ENCODE measurements at places on chromosomes 1 and 21.

DNA sequence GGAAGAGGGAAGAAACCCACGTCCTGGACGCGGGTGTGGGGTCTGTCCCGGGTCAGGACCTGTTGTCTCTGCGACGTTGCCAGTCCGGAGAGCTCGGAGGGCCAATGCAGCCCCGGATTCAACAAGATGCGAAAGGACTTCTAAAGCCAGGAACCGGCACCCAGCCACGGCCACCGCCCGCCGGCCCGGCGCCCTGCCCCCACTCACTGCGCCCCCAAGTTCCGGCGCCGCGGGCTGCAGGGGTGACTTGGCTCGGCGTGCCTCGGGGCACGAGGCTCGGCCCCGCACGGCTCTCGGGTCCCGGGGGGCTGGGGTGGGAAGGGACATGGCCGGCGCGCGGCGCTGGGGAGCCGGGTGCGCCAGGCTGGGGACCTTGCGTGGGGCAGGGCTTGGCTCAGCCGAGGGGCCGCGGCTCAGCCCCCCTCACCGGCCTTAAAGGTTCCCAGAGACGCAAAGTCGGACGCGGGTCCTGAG, 51.8 kb upstream of the H6PD start:
- DNase-seq, result no peak

DNA sequence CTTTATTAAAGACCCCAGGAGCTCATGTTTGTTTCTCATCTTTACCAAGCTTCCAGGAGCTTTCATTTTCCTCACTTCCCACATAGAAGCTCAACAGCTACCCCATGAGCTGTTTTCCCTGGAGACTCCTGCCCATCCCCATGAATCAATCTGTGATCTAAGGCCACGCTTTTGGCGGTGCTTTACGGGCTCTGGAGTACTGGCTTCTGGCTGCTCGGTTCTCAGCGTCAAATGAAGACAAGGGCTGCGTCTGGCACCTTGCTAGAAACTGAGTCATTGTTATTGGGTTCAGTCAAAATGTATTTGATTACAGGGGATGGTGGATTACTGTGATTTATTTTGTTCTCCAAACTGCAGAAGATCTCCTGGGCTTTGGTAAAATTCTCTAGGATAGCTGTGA, 39.9 kb downstream of the ACP6 start:
- DNase-seq, result peak; percentile 33

- no peak for DNase-seq
These were observed 87.0 kb downstream of the GPR52 start for GRCh38 chr1:174534789-174535188.

DNA sequence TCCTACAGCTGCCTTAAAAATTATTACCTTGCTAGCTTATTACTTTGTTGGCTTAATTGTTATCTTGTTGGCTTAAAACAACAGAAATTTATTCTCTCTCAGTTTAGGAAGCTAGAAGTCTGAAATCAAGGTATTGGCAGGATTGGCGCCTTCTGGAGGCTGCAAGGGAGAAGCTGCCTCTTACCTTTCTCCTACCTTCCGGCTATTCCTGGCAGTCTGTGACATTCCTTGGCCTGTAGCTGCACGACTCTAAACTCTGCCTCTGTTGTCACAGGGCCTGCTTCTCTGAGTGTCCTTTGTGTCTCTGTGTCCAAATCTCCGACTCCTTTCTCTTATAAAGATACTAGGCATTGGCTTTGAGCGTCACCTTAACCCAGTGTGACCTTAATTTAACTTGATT, 579.9 kb upstream of the B3GALT2 start:
- DNase-seq, result no peak

GRCh38 chr1:228548788-228549187, 61.6 kb downstream of the RNF187 start:
- DNase-seq, result no peak

DNA sequence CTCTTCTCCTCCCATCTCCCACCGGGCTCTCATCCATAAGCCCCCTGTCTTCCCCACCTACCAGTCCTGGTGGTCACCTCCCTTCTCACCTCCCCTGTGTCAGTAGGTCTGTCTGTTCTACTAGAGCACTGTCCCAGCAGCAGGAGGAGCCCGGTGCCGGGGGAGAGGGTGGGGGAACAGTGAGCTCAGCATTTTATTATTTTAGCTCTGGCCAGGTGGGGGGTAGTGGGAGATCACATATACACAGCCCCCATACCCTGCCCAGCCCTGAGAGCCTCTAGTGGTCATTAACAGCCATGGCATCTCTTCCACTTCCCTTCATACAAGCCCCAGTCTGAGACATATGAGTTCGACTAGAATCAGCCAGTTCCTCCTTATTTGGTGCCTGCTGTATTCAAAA, at the start of gene TMOD4:
Gene TMOD4 (minus strand): TSS at position 119 of the 400 bp plus-strand sequence. CDS start 1,106 bp downstream, outside the sequence.
- no peak for DNase-seq

- no peak for DNase-seq
These were observed 20.7 kb upstream of the CLIC4 start for GRCh38 chr1:24724345-24725208.

GRCh38 chr1:205354259-205355074, 2.3 kb downstream of the KLHDC8A start:
- DNase-seq, result peak; percentile 70

- peak; percentile 10 for DNase-seq
These were observed 508 bp downstream of the RAVER2 start for GRCh38 chr1:64745181-64745985.

GRCh38 chr1:9593492-9594465, 5.1 kb downstream of the TMEM201 start:
- DNase-seq, result peak; percentile 90

- DNase-seq, result no peak
These were observed 73.7 kb downstream of the ATP1B1 start for GRCh38 chr1:169180174-169180573.

GRCh38 chr1:116986421-116987255, 14.9 kb upstream of the CD101 start:
- DNase-seq, result no peak

- no peak for DNase-seq
These were observed 85.8 kb downstream of the GLIS1 start for GRCh38 chr1:53653200-53653575.

GRCh38 chr1:43256675-43257570, 12.9 kb upstream of the TMEM125 start:
- DNase-seq, result no peak

GRCh38 chr1:20823845-20824244, 36.7 kb upstream of the HP1BP3 start:
- no peak for DNase-seq

- DNase-seq, result no peak
These were observed 11.5 kb downstream of the RIMS3 start for GRCh38 chr1:40653851-40654537.

DNA sequence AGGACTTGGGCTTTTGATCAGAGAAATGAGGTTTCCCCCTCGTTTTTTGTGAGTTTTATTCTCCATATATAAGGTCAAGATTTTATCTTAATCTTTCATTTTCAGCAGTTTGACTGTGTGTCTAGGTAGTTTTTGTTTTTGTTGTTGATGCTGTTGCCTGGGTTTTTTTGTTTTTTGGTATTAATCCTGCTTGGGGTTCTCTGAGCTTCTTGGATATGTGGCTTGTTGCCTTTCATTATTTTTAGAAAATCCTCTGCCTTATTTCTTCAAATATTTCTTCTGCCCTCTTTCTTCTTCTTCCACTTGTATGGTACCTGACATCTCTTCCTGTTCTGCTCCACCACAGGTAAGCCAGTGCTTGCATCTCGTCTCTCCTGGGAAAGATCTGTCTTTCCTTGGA, 25.0 kb downstream of the EFCAB7 start:
- DNase-seq, result no peak

GRCh38 chr1:175154629-175155472, 37.7 kb downstream of the KIAA0040 start:
- DNase-seq, result peak; percentile 67

GRCh38 chr1:12336413-12336812, 106.6 kb downstream of the VPS13D start:
- DNase-seq, result no peak

- no peak for DNase-seq
These were observed 187.5 kb upstream of the PLXNA2 start for GRCh38 chr1:208431721-208432120.

- DNase-seq, result no peak
These were observed 36.2 kb upstream of the LRIG2 start for GRCh38 chr1:113036639-113037321.

- DNase-seq, result peak; percentile 73
These were observed 103.7 kb downstream of the CCDC185 start for GRCh38 chr1:223496883-223497282.

DNA sequence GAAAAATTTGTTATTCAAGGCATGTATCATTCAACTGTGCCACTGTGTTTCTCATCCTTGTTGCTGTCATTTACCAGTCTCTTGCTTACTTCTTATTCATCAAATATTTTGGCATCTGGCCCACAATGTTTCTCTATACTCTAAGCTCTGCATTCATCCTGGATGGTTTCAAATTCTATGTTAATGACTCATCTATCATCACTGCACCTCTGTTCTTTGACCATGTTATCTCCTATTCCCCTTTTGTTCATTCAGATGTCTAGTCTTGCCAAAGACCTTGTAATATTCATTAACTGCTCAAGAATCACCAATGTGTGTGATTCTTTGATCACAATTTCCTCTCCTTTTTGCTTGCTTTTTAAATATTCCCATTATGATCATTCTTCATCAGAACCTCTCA, 54.6 kb upstream of the PRKACB start:
- DNase-seq, result no peak

GRCh38 chr1:17970757-17971156, 136.8 kb upstream of the IGSF21 start:
- no peak for DNase-seq

DNA sequence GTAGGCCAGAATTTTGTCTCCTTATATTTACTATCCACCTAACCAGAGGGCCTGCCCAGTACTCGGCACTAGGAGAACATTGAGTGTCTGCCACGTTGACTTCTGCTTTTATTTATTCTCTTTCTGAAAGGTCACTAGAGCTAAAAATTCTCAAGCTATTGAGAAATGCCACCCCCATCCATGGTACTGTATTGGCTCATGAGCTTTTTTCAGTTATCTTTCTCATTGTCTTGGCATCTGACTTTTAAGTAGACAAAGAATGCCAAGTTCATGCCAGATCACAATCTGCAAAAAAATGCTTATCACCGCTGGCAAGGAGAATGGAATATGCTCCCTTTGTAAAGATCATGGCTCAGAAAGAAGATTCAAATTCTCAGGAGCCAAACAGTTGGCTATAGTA, 49.8 kb upstream of the MROH9 start:
- no peak for DNase-seq

DNA sequence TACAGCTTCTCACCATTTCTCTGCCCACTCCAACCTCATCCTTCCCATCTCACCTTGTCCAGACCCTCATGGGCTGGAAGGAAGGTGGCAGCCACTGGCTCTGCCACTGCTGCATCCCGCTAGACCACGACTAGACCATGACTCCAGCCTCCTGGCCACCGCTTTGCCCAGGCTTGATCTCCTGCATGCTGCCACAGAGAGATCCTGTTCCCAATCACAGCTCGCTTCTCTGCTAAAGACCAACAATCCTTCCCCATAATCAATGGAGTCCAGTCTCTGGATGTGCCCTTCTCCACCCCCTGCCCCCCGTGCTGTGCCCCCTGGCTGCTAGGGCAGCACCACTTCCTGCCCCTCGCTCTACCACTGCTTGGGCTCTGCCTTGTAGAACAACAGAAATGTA, 64.9 kb upstream of the DMRTB1 start:
- no peak for DNase-seq

DNA sequence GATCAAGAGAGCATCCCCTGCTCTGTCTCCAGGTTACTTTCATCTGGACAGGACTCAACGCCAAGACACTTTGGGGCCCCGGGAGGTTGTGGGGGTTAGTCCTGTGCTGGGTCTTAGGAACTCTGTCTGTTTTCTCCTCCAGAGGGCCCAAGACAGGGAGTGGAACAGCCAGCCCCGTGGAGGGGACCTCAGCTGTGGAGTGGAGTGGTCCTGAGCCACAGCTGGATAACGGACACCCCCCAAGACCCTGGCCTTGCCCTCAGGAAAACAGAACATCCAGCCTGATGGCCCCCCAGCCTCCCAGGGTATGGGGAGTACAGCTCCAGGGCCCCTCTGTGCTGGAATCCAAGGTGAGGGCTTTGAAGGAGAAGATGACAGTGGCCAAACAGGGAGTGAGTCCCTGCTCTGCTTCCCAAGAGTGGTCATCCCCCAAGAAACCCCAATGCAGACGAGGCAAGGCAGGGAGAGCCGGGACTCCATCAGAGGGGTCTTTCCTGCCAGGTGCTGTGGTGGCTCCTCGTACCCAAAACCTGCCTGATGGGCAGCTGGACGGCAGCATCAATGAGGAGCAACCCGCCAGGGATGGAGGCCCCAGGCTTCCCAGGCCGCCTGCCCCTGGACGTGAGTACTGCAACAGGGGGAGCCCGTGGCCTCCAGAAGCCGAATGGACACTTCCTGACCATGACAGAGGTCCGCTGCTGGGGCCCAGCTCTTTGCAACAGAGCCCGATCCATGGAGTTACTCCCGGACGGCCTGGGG, 3.5 kb downstream of the KIAA1614 start:
- DNase-seq, result no peak

DNA sequence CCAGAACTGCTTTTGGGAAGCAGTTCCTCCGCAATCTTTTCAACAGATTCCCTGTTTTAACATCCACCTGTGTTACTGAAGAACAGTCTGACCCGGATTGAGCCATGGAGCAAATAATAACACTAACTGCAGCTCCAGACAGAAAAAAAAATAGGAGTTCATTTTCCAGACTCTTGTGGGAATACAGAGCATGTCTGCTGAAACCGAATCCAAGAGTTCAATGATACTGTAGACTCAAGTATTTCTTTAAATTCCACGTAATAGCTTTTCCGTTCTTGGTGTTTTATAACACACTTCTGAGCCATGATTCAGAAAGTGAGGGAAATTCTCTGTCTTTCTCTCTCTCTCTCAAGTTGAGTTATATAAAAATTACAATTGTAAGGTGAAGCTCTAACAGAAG, 60.6 kb downstream of the DDAH1 start:
- DNase-seq, result no peak

GRCh38 chr1:174053826-174054225, 31.7 kb upstream of the RC3H1 start:
- no peak for DNase-seq

DNA sequence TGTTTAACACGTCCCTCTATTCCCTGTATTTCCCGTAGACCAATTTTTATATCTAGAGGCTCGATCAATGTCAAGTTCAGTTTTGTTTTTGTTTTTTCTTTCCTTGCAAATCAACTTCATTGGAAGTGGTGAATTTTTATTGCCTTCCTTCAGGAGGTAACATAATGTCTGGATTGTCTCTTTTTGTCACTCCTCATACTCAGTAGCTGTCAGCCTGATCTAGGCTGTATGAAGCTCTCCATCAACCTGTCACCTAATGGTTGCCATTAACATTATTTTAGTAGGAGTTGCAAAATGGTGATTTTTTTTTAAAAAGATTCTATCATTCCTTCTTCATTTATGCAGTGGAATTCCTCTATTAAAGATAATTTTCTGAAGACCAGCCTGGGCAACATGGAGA, 49.7 kb upstream of the KIF26B start:
- no peak for DNase-seq

DNA sequence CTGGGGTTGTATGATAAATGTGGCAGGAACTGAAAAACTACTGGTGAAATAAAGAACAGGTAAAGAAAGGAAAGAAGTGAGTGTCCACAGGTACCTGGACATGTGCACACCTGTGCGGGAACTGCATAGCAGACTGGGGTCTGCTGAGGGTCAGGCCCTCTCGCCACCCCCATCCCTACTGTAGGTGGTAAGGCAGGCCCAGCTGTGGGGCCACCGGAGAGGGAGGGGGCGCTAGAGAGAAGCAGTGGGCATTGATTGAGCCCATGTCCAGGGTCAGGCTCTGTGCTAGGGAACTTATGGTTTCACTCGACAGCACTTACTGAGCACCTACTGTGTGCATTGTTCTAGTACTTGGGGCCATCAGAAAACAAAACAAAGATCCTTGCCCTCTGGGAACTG, 400.5 kb downstream of the MATN1 start:
- DNase-seq, result no peak
